ENCODE measurements at places on chromosomes 1 and 21. TPM values are rescaled to one million over a fixed set of nuclear protein-coding genes. Genes with fewer than 3 reads are reported as not detected.

DNA sequence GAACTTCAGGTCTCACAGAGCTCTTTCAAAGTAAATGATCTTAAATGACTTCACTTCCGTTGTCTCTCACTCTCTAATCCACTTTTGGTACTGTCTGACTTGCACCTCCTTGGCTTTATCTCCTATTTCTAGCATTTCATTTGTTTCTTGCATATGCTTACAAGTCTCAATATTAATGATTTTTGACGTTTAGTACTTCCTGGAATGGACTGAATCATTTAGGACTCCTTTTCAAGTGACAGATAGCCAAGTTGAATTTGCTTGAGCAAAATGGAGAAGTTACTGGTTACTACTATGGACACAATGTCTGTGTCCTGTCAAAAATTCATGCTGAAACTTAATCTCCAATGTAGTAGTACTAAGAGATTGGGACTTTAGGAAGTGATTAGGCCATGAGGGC is 7.0 kb upstream of the SGIP1 start:
- no peaks in the 10 kb centered on the region for H3K36me3 ChIP-seq
- H3K4me3 ChIP-seq: no peak overlapping the region
- H3K27me3 ChIP-seq: no peaks in the 10 kb centered on the region
- DNase-seq: no peak
- no peak overlapping the region for H3K27ac ChIP-seq
- H3K4me1 ChIP-seq: peaks cover 4% of the 10 kb centered on the region

DNA sequence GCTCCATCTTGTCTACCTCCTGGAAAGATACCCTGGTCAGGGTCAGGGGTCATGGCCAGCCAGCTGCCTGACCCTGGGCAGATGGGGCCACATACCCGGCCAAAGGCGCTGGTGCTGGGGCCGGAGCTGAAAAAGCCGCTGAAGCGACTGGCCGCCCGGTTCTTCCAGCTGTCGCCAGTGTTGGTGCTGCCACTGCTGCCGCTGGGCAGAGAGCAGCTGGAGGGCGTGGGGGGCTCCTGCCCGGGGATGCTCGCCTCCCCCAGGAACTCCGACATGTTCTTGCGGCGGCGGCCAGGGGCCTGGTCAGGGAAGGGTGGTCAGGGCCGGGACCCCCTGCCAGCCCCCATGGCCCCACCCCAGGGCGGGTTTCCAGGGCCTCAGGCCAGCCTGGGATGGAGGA is 7.2 kb upstream of the TNFRSF25 start:
- no peak overlapping the region for H3K4me3 ChIP-seq
- no peaks in the 10 kb centered on the region for H3K27me3 ChIP-seq

STIL gene
- total RNA-seq: 62.4 TPM

COP1 gene
- total RNA-seq: 45.5 TPM

DNA sequence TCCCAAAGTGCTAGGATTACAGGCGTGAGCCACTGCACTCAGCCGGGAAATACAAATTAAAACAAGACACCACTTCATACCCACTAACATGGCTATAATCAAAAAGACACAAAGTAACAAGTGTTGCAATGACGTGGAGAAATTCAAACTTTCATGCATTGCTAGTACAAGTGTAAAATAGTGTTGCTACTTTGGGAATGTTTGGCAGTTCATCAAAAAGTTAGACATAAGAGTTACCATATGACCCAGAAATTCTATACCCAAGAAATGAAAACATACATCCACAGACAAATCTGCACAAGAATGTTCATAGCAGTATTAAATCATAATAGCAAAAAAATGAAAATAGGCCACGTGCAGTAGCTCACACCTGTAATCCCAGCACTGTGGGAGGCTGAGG is 16.4 kb downstream of the FOXJ3 start:
- no peak overlapping the region for H3K4me3 ChIP-seq
- H3K27ac ChIP-seq: no peak overlapping the region
- peaks cover 70% of the 10 kb centered on the region for H3K4me1 ChIP-seq
- H3K27me3 ChIP-seq: no peaks in the 10 kb centered on the region

DNA sequence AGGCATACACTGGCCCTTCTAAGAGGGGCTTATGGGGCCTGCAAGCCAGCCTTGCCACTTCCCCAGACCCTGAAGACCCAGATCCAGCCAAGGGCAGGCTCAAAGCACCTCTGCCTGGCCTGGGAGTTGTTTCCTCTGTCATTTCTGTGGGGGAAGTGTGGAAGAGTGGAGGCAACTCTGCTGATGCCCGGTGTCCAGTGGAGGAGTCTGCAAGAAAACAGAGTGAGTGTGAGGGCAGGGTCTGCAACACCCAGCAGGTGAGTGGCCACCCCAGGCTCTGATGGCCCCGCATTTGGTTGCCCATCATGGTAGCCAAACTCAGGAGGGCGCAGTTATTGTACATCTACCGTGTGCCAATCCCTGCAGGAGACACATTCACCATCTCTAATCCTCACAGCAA is 8.4 kb downstream of the CLEC20A start:
- no peaks in the 10 kb centered on the region for H3K36me3 ChIP-seq
- no peak overlapping the region for H3K27ac ChIP-seq
- DNase-seq: no peak

SHISAL2A gene
- not detected for total RNA-seq

- H3K27me3 ChIP-seq: peaks cover 66% of the 10 kb centered on the region
- no peak overlapping the region for H3K27ac ChIP-seq
- H3K4me3 ChIP-seq: no peak overlapping the region
Measured at GRCh38 chr1:7010534-7011200, 225.4 kb downstream of the CAMTA1 start.

TSSK3 gene
- total RNA-seq: 5.1 TPM

- H3K27me3 ChIP-seq: no peaks in the 10 kb centered on the region
- no peak overlapping the region for H3K27ac ChIP-seq
- peaks cover 27% of the 10 kb centered on the region for H3K4me1 ChIP-seq
Measured at GRCh38 chr1:173098117-173098516, 47.4 kb upstream of the TNFSF18 start.

- DNase-seq: no peak
- H3K36me3 ChIP-seq: no peaks in the 10 kb centered on the region
- H3K27ac ChIP-seq: peak overlapping the region; percentile 87
- no peaks in the 10 kb centered on the region for H3K27me3 ChIP-seq
- peaks cover 42% of the 10 kb centered on the region for H3K4me1 ChIP-seq
- peak overlapping the region; percentile 54 for H3K4me3 ChIP-seq
Measured at GRCh38 chr1:158675563-158676323, 10.8 kb downstream of the SPTA1 start.

DNA sequence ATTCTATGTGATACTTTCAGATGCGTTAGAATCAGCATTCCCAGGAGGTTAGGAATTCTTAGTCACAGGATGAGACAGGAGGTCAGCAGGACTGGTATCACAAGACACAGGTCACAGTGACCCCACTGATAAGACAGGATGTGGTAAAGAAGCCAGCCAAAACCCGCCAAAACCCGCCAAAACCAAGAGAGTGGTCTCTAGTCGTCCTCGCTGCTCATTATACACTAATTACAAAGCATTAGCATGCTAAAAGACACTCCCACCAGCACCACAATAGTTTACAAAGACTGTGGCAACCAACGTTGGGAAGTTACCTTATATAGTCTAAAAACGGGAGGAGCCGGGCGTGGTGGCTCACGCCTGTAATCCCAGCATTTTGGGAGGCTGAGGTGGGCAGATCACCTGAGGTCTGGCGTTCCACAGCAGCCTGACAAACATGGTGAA is 13.9 kb upstream of the ACTA1 start:
- H3K27me3 ChIP-seq: no peaks in the 10 kb centered on the region
- H3K4me3 ChIP-seq: no peak overlapping the region
- H3K36me3 ChIP-seq: peaks cover 30% of the 10 kb centered on the region
- no peak for DNase-seq
- no peaks in the 10 kb centered on the region for H3K4me1 ChIP-seq
- H3K27ac ChIP-seq: no peak overlapping the region

DNA sequence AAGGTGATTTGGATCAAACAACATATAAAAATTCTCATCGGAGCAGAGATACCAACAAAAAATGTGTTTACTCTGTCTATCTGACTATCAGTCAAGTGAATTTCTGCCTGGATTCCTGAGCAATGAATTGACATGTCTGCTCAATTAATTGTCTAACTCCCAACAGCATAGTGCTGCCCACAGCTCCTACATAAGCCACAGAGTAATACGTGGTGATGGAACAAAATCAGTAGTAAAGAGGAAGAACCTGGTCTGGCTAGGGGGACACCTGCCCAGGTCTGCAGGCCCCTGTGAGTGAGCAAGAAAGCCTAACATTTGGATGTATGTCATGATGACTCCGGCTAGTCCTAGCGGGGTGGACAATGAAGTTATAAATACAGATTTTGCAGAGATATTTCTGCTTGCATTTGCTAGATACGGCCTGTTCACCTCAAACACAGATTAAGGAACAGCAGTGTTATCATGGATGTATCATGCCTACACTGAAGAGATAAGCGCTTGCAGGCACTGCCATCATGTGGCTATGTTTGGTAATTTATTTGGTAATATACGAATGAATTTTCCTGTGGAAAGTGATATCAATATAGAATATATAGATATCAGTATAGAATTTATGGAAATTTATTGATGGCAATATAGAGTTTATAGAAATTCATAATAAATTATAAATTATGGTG is 69.6 kb upstream of the LRRC8B start:
- H3K4me1 ChIP-seq: peaks cover 7% of the 10 kb centered on the region
- H3K27me3 ChIP-seq: no peaks in the 10 kb centered on the region
- DNase-seq: peak; percentile 50

B3GALT2 gene
- total RNA-seq: not detected

DNA sequence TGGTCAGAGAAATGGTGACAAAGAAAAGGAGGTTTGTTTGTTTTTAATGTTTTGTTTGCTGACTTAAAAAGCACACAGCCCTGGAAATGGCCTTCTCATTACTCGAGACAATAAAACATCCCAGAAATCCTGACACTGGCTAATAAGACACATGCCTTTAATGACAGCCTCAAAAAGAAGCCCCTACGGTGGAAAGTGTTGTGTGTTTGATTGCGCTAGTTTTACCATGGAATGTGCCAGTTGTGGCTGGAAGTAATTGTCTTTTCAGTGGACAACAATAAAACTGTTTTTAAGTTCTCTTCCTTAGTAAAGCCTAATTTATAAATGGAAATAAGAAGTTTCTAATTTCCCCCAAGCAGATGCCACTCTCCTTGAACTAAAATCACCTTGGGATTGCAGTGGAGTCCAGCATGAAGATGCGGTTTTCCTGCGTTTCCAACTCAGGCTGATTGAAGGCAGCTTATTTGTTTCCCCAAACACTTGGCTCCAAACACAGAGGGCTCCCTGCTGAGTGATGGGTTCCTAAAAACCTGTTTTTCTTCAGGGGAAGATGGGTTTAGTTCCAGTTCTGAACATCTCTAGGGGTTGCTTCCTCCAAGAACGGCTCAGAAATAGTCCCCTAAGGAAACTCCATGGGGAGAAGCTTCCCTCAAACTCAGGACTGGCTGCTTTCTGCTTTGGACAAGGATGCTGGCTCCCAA is 54.3 kb downstream of the CD247 start:
- H3K36me3 ChIP-seq: no peaks in the 10 kb centered on the region
- no peak overlapping the region for H3K4me3 ChIP-seq
- no peak overlapping the region for H3K27ac ChIP-seq

DNA sequence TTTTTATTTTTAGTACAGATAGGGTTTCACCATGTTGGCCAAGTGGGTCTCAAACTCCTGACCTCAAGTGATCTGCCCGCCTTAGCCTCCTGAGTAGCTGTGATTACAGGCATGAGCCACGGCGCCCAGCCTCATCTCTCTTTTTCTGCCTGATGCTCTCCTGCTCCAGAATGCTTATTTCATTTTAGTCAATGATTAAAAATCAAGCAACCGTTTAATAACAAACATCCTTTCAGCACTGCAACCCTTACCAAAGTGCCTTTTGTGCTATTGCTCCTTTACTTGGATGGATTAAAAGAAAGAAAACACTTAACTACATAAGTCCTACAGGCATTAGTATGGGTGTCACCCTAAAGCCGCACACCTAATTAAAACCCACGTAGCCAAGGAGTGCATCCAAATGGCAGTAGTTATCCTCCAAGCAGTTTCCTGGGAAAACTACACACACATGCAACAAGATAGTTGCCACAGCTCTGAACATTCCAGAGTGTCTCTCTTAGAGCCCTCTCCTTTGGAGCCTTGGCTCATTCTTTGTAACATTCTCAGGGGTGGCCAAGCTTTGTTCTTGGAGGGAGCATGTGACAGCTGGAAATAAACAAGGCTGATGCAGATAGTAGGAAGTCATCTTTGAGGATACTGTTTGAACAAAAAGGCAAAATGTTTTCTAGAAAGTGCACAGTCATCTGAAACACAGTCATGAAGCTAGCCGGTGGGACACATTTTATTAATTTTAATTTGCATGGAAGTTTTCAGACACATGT is 51.2 kb downstream of the KCNJ15 start:
- no peak overlapping the region for H3K27ac ChIP-seq
- H3K36me3 ChIP-seq: no peaks in the 10 kb centered on the region
- no peak for DNase-seq

GRCh38 chr1:246420300-246420699 is 86.8 kb downstream of the SMYD3 start:
- H3K27ac ChIP-seq: no peak overlapping the region
- peaks cover 1% of the 10 kb centered on the region for H3K4me1 ChIP-seq
- no peak overlapping the region for H3K4me3 ChIP-seq
- no peaks in the 10 kb centered on the region for H3K27me3 ChIP-seq

GRCh38 chr1:5311634-5312292 is 657.4 kb downstream of the AJAP1 start:
- no peak for DNase-seq
- no peak overlapping the region for H3K27ac ChIP-seq
- no peak overlapping the region for H3K4me3 ChIP-seq
- no peaks in the 10 kb centered on the region for H3K4me1 ChIP-seq
- H3K27me3 ChIP-seq: no peaks in the 10 kb centered on the region
- H3K36me3 ChIP-seq: no peaks in the 10 kb centered on the region

IGSF5 gene
- 0.33 TPM for total RNA-seq

CD53 gene
- total RNA-seq: not detected

- no peak overlapping the region for H3K4me3 ChIP-seq
- H3K36me3 ChIP-seq: peaks cover 51% of the 10 kb centered on the region
- no peak overlapping the region for H3K27ac ChIP-seq
- no peaks in the 10 kb centered on the region for H3K4me1 ChIP-seq
- H3K27me3 ChIP-seq: no peaks in the 10 kb centered on the region
- peak; percentile 80 for DNase-seq
Measured at GRCh38 chr1:204258213-204259115, 44.7 kb upstream of the GOLT1A start.

- H3K36me3 ChIP-seq: no peaks in the 10 kb centered on the region
- no peaks in the 10 kb centered on the region for H3K27me3 ChIP-seq
Measured at GRCh38 chr1:59232216-59232615, 64.7 kb upstream of the FGGY start.

GRCh38 chr1:17645068-17645911 is 105.8 kb downstream of the ARHGEF10L start:
- peaks cover 6% of the 10 kb centered on the region for H3K36me3 ChIP-seq
- no peak for DNase-seq
- no peaks in the 10 kb centered on the region for H3K4me1 ChIP-seq
- no peaks in the 10 kb centered on the region for H3K27me3 ChIP-seq

DNA sequence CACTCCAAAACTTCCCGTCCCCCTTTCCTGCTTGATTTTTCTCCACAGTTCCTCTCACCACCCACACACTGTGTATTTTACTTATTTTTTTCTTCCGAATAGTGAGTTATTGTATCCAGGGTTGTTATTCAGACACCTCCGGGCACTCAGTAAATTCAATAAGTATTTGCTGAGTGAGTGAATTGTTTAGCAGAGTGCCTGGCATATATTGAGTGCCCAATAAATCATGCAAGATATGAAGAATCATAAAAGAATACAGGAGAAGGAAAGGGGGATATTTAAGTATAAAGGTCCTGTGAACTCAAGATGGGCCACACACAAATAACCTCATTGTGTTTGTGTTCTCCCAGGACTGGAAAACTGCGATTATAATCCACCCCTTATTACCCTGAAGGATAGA is 139.9 kb downstream of the GALNT2 start:
- H3K27ac ChIP-seq: peak overlapping the region; percentile 1
- H3K4me3 ChIP-seq: no peak overlapping the region
- H3K36me3 ChIP-seq: peaks cover 8% of the 10 kb centered on the region
- H3K27me3 ChIP-seq: no peaks in the 10 kb centered on the region

Data from Calu3 (cell line).